Germinal center (tissue), 1 donor: ENCODE measurements at places on chromosomes 6 and 20.

DNA sequence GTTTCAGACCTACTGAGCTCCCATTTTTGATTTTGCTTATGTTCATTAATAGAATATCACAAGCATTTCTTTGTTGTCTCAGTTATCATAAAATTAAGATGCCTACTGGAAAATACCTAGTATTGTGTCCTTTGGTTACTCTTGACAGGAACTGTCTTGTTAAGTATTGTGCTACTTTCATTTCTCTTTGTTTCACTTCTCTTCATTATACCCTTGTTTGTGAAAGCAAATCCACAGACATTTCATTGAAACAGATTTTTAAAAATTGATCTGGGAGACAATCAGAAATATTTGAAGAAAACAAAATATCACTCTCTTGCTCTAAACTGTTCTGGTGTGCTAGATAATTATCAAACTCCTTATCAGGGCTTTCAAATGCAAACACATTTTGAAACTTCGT is 290.5 kb upstream of the EYS start:
- no peak for DNase-seq

DNA sequence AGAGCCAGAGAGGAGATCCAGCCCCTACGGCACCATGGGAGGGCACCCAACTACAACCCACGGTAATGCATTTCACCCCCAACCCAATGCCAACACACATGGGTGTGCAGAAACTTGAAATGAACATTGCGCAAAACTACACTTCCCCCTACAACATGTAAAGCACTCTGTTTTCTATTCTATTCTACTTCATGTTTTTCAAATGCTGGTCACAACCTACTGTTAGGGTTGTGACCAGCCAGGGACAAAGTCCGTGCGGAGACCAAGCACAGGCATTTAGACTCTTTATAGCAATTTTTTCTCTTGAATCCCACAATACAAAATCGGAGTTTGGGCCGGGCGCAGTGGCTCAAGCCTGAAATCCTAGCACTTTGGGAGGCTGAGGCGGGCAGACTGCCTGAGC is 90.6 kb downstream of the MRPL14 start:
- DNase-seq = no peak

GRCh38 chr20:52777171-52777570 is 195.0 kb upstream of the TSHZ2 start:
- DNase-seq = no peak

DNA sequence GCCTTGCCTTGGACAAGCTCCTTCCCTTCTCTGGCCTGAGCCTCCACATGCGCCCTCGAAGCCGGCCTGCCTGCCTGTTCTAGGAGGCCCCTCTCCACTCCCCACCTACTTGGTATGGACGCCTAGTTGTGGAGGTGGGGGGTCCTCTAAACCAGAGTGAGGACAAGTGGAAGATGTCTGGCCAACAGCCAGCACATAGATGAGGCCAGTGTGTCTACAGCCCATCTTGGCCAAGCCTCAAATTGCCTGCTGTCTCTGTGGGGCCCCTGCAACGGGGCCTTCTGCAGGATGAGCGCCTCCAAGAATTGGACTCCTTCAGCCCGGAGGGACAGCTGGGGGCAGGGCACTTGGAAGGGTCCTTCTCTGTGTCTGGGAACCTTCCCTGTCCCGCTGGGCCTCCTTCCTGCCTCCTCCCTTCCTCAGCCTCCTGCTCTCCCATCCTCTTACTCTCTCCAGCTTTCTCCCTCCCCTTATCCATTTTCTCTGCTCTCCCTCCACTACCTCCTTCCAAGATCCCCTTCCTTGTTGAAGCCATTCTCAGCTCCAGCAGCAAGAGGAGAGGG is 1.6 kb downstream of the MDFI start:
- DNase-seq = no peak

- no peak for DNase-seq
Measured at GRCh38 chr6:11631008-11631407, 93.5 kb downstream of the TMEM170B start.

DNA sequence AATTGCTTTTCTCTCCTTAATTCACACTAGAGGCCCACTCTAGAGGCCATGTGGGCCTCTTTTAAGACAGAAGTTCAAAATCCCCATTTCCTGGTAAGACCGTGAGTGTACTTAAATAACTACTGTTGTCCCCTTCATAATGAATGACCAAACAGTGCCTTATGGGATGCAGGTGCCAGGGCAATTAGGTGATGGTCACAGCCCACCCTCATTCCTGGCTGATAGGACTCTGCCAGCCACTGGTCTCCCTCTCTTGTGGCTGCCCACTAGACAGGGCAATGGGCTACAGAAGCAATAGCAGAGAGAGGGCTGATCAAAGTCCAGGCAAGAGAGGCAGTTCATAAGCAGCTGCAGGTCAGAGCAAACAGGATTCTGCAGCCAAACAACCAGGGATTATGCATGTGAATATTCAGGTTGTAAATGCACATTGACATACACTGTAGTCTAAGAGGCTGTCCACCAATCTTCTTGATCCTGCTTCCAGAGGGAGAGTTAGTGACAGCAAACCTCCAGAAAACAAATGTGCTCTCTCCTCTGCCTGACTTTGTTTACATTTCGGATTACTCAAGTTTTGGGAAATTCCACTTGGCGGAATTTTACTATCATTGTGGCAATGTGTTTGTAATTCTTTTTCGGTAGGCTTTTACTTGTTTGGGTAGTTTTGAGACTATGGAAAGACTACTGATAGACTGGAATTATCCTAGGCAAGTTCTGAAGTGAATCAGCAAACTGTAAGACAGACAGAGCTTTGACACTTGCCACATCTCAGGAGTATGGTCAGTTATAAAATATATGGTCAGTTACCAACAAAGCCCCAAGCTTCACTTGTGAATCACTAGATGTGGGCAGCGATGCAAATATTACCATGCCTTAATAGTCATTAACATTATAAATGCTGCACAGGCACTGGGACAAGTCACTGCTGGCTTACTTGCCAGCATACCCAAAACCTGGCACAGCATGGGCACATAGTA is 12.8 kb downstream of the PTPRK start:
- DNase-seq = no peak

DNA sequence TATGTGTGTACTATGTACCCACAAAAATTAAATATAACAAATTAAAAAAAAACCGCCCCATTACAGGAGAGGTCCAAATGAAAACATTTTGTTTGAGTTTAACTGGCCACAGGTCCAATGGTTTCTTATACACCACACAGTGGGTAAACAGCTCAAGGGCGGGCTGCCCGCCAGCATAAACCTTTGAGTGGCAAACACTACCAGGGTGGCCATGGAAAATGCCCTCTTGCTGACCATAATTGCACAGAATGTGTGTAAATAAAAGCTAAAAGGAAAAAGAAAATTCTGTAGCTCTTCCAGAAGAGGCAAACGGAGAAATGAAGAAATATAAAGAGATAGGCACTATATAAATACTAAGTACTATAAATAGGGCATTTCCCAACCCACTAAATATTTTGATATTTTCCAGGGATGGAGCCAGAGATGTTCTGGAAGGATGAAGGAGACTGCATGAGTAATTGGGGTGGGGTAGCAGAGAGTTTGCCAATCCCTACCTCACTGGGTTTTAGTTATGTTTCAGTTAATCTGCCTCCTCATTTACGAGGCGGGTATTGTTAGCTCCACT is 1.1 kb upstream of the CDC5L start:
- no peak for DNase-seq

DNA sequence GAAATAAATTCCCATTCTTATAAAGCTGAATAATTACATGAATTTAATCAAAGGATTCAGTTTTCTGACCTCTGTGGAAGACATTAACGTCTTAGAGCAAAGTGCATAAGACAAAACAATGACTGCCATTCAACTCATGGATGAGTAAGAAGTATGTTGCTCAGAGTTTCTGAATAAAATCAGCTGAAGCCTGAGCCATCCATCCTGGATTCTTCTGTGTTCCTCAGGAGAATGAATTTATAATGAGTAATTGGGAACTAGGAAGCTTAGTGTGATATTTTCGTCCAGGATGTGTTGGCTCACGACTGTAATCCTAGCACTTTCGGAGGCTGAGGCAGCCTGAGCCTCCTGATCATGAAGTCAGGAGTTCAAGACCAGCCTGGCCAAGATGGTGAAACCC is 62.8 kb downstream of the PERP start:
- no peak for DNase-seq

- no peak for DNase-seq
Measured at GRCh38 chr6:149335924-149336608, 18.6 kb downstream of the TAB2 start.

- peak; percentile 19 for DNase-seq
Measured at GRCh38 chr6:131368198-131368911, 204.7 kb upstream of the ARG1 start.

- DNase-seq = no peak
Measured at GRCh38 chr20:36854348-36855240, 21.3 kb upstream of the TLDC2 start.

DNA sequence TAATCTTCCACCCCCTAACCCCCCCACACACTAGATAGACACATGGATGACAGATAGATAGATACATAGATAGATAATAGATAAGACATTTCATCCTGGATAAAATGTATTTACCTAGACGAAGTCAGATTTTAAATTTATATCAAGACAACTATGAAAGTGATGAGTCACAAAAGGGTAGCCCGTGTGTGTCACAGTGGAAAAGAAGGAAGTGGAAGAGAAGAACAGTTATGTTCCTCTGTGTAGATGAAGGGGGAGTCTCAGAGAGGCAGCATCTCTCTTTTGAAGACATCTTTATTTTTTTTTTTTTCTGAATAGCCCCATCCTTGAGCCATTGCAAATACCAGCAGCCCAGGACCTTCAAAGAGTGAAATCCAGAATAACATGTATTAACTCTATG is 121.7 kb upstream of the VGLL2 start:
- DNase-seq = no peak

DNA sequence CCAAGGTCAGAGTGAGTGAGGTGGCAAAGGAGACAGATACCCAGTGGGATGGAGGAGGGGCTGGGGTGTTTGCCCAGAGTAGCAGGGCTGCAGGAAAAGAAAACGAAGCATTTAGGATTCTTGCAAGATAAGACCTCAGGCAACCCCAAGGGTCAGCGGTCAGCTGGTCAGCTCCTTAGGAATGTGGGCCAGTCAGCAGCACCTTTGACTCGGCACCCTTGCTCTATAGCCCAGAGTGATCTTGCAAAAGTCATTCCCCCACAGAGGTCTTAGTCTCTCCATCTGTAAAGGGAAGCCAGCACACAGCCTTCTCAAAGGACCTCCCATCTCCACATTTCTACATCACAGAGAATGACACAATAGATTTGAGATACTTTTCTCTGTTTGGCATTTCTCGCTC is 56.7 kb downstream of the VEGFA start:
- DNase-seq = no peak

DNA sequence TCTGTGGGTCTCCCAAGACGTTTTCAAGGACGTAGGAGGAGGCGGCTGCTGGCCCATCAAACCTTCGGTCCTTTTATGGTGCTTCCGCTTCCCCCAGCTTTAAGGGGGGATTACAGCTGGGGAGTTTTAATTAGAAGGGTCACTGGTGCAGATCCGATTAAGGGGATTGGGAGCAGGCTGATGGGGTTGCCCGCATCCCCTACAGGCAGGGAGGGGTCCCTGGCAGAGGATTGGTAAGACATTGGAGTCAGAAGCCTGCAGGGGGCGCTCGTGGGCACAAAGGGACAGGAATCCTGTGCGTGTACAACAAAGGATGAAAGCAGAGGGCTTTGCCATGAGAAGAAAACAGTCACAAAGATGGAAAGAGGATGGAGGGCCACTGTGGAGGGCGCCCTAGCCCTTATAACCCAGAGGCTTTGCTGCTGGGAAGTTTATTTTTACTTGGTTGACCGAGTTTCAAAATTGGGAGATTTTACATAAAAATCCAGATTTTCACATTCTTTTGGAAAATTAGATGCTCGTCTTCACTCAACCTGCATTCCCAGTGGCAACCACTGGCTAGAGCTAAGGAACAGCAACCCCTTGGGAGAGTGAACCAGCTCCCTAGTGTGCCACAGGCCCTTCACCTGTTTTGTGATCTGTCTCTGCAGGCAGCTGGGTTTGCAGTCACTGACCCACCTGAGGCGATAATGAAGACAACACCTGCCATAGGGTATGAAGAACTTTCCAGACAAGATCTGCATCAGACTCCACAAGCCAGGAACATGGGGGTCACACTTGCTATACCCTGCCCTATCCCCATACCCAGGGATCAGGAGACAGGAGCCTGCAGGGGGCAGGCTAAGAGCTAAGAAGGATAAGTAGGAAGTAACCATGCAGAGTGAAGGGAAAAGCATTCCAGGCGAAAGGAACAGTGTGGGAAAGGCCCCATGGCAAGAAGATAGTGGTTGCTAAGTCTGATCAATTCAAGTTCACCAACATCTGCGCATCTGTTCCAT is 97.7 kb downstream of the KCNB1 start:
- DNase-seq = peak; percentile 52

GRCh38 chr6:45933855-45934254 is 81.8 kb downstream of the CLIC5 start:
- no peak for DNase-seq

DNA sequence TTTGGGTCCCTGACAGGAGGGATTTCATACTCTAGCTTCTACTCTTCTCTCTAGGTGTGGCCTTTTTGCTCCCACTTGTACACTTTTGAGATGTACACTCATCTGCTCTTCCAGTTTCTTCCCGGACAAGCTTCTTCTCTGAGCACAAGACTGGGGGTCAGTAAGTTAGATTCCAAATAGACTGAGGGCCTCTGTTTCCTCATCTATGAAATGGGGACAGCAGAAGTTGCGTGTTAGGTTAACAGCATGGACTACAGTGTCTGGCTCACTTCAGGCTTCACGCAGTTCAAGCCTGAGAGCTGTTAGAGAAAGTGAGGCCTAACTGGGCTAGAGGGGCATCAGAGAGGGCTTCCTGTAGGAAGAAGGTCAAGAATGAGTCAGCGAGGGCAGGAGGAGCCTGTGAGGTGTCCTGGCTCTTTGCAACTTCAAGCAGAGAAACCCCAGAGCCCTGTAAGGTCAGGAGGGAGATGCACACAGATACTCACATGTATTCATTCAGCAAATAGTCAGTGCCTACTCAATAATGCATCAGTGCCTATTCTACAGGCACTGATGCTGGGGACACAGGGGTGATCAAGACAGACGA is 20.6 kb downstream of the XKR7 start:
- DNase-seq = no peak

DNA sequence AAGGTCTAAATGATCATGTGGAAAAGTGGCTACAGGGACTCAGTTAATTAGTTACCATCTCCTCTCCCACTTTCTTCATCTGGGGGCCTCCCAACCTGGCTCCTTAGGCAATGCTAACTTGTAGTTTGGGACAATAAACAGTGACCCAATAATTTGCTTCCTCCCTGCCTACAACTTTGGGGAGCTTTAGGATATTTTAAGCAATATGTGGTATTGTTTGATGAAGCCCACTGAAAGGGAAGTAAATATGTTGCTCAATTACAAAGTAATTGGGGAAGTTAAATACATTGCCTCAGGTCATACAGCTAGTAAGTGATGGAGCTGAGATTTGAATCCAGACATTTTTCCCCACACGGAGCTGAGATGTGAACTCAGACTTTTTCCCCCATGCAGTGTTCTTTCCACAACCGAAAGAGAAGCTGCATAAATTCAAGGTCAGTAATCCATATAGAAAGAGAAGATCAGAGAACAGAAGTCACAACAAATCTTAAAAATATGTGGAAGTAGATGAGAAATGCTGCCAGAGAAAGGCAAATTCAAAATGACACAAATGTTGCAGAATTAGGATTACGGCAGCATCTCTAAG is 26.6 kb downstream of the ZHX3 start:
- DNase-seq = no peak

- DNase-seq = no peak
Measured at GRCh38 chr6:86251106-86251505, 608.4 kb upstream of the SYNCRIP start.

GRCh38 chr6:136669299-136669699 is 119.1 kb upstream of the MAP7 start:
- no peak for DNase-seq
